ENCODE measurements at places on chromosomes 3 and 15.
A peak's percentile ranks its signal among the peaks of the same experiment; 100 is the strongest.

DNA sequence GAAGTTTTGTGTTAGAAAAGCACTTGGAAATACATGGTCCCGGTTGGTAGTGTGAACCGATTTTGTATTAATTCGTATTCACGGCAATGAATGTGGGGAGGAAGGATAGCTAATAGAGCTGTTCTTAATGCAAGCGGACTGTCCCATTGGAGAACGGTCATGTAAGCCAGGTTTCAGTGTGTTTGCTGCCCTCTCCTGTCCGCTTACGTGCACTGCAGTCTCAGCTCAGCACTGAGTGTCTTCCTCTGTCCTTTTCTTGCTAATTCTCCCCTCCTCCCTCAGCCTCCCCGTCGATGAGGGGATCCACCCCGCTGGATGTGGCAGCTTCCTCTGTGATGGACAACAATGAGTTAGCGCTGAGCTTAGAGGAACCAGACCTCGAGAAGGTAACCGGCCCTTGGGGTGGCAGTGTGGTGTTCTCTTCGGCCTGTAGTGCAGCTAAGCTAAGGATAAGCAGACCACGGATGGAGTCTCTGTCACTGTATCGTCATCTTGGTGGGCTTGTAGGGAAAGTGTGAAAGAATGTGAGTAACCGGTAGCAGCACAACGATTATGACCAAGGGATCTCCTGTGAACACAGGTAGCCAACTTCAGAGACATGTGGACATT lies 267.5 kb upstream of the CHRM5 start:
- DNase-seq = peak; percentile 35

DNA sequence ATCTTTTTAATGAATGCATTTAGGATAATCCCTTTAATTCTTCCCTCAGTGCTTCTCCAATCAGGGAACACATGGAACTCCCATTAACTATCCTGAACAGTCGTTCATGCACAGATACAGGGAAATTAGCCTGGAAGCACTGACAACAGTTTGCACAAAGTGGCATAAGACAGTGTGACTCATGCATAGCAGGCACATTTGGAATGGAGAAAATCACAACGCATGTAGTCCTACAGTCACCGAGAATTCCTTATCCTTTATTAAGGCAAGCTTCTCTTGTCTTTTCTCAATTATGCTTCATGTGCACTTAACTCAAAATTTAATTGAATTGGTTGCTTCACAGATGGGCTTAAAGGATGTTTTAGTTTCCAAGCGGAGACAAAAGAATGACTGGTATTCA lies 155.0 kb upstream of the CRBN start:
- no peak for DNase-seq

DNA sequence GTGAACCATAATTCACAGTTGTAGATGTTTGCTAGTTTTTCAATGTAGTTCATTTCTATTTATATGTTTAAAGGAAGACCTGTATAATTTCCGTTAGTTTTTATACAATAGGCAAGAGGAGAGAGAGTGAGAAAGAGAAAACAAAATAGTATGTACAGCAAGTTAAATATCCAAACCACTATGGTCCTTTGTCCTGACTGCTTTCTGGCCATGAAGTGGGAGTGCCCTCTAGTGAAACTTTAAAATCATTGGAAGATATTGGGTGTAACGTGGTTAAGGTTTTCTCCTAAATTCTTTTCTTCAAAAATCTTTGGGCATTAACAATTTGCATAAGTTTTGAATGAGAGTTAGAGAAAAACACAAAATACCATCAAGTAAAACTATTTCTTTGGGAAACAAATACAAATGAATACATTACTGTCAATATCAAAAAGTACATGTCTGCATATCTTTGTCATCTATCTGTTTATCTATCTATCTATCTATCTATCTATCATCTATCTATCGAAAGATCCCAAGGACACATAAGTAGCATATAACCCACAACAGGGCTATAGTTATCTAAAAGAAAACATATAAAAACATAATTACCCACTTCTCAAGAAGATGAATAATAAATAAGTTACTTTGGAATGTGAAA lies 534.6 kb upstream of the ATP11B start:
- DNase-seq = no peak

GRCh38 chr3:165638034-165638433 lies 199.2 kb downstream of the BCHE start:
- DNase-seq = no peak

- DNase-seq = no peak
Observed at GRCh38 chr3:98460220-98460619, 2.8 kb upstream of the OR5K1 start.

DNA sequence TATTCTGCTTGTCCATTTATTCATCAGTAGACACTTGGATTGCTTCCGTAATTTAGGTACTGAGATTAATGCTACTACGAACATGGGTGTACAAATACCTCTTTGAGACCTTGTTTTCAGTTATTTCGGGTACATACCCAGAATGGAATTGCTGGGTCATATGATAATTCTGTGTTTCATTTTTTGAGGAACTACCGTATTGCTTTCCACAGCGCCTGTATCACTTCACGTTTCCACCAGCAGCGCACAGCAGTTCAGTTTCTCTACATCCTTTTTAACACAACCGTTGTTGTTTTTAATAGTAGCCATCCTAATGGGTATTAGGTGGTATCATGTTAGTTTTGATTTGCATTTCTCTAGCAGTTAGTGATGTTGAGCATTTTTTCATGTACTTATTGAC lies 9.5 kb downstream of the PAK2 start:
- DNase-seq = no peak

DNA sequence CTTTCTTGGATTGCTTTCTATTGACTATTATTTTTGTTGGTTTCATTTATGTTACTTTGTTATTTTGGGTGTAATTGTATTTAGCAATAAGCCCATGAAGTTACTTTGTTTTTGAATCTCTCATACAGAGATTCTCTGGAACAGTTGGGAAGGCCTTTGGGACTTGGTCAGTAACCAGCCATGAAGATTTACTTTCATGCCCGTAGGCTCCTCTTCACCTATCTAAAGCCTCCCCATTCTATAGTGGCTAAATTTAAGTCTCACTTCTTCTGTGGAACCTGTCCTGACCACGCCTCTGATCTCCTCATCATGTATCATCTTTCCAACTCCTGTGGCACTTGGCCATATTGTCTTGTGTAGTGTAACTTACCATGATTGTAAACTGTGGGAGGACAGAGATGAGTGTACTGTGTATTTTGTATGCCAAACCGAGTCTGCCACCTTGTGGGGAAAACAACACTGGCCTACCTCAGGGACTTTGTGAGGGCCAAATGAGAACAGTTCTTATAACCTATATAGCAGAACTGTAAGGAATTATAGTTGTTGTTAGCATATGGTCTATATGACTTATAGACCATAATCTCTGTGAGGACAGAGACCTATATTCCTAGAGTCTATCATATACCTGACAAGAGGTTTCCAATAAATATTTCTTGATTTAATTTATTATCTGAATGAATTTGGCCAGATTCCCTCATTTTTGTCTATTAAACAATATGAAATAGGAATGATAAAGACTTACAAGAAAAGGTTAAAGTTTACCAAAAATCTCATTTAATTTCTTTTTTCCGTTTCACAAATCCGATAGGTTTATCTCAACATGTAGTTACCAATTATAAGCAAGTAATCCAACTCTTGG lies 75.0 kb downstream of the STARD9 start:
- peak; percentile 28 for DNase-seq

DNA sequence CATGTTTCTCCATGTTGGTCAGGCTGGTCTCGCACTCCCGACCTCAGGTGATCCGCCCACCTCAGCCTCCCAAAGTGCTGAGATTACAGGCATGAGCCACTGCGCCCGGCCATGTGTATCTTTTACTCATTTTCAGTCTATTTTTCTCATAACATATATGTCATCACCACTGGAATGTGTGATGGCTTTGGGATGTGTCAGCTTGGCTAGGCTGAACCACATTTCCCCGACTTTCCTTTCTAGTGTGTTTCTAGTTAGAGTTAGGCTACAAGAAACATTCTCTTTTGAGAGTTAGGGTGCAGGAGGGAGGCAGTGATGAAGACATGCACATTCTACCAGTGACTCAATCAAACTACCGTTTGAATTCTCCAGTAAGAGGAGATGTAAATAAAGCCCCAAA lies 444.9 kb upstream of the THBS1 start:
- DNase-seq = no peak

DNA sequence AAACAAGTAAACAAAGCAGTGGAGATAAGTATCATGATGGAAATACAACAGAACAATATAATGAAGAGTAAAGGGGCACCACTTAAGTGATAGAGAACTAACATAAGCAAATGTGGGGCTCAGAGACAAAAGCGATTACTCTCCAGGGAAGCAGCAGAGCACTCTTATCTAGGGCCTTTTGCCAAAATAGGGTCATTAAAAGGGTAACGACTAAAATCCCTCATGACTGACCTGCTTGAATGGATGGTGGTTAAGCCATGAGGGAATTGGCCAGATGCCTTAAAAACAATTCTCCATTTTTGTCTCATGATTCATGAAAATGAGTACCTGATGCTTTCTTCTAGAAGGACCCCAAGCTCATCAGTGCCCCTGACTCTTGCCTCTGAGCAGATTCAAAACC lies 3.2 kb upstream of the SLC7A14 start:
- no peak for DNase-seq

- DNase-seq = no peak
Observed at GRCh38 chr15:40267670-40268069, 15.2 kb downstream of the ANKRD63 start.

DNA sequence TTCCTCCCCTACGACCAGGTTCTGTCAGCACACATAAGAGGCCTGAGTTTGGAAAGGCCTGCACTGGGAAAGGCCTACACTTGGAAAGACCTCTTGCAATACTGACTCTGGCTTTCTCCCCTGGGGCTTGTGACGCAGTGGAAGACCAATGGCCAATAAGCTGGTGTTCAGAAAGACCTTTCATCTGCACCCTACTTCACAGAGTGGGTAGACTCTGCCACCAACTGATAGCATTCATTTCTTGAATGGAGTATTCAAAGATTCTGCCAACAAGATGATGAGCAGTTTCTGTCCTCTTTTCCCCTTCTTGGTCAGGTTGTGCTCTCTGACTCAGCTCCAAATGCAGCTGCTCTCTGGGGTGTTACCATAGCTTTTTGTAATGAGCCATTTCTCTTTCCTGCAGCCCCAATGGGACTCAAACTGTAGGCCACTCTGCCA lies 48.8 kb downstream of the TIPARP start:
- DNase-seq = no peak

All from nucleus accumbens (tissue), 56 donors.